ENCODE measurements at places on chromosomes 2 and 18. TPM values are rescaled to one million over a fixed set of nuclear protein-coding genes. Genes with fewer than 3 reads are reported as not detected.

POU3F3 gene
- polyA plus RNA-seq = 0.04 TPM

PGAP1 gene
- polyA plus RNA-seq = 17.8 TPM

- H3K36me3 ChIP-seq = no peaks in the 10 kb centered on the region
- H3K27me3 ChIP-seq = no peaks in the 10 kb centered on the region
- H3K4me3 ChIP-seq = no peak overlapping the region
- DNase-seq = no peak
- H3K27ac ChIP-seq = no peak overlapping the region
- no peaks in the 10 kb centered on the region for H3K4me1 ChIP-seq
Measured at GRCh38 chr2:37820471-37820986, 104.6 kb upstream of the RMDN2 start.

DNA sequence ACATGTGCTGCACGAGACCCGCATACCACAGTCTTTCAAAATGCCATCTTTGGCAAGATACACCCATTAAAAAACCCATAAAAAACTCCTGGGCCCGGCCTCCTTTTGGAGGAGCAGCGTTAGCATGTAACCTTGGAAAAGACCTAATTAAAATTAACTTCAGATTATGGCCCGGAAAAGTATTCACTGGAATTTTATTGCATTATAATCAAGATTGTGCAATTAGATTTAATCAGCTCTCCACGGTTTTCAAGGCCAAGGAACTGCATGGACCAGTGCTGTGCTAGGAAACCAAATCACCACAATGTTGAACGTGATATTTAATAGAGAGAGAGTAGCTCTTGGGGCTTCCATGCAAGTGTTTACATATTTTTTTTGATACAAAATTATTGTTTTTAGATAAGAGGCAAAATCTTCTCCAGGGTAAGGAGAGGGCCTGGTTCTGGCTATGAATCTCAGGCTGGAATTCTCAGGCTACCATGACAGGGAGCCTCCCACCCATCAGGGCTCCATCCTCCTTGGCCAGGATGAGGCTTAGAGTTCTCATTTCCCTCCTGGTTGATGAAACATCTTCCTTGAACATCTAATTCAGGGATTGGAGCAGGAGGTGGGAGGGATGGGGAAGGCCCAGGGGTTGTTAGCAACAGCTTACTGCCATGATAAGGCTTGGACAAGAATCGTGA is 82.0 kb upstream of the TTC39C start:
- peaks cover 4% of the 10 kb centered on the region for H3K4me1 ChIP-seq
- H3K36me3 ChIP-seq = peaks cover 17% of the 10 kb centered on the region
- H3K4me3 ChIP-seq = no peak overlapping the region
- H3K27ac ChIP-seq = no peak overlapping the region

GRCh38 chr18:1480309-1480708 is 575.6 kb downstream of the ADCYAP1 start:
- DNase-seq = no peak
- H3K4me1 ChIP-seq = no peaks in the 10 kb centered on the region
- H3K27me3 ChIP-seq = no peaks in the 10 kb centered on the region
- H3K36me3 ChIP-seq = no peaks in the 10 kb centered on the region
- no peak overlapping the region for H3K27ac ChIP-seq
- H3K4me3 ChIP-seq = no peak overlapping the region

BOLL gene
- not detected for polyA plus RNA-seq

SCN3A gene
- not detected for polyA plus RNA-seq

RNPEPL1 gene
- 149 TPM for polyA plus RNA-seq

- no peaks in the 10 kb centered on the region for H3K27me3 ChIP-seq
- no peak for DNase-seq
Measured at GRCh38 chr2:227257820-227258219, 67.2 kb upstream of the MFF start.

POLR1B gene
- 21.8 TPM for polyA plus RNA-seq

- DNase-seq = no peak
- H3K27ac ChIP-seq = no peak overlapping the region
- no peak overlapping the region for H3K4me3 ChIP-seq
- peaks cover 8% of the 10 kb centered on the region for H3K4me1 ChIP-seq
- H3K36me3 ChIP-seq = no peaks in the 10 kb centered on the region
Measured at GRCh38 chr2:169735623-169736022, 2.0 kb downstream of the KLHL23 start.

ARHGEF4 gene
- polyA plus RNA-seq = not detected

DNA sequence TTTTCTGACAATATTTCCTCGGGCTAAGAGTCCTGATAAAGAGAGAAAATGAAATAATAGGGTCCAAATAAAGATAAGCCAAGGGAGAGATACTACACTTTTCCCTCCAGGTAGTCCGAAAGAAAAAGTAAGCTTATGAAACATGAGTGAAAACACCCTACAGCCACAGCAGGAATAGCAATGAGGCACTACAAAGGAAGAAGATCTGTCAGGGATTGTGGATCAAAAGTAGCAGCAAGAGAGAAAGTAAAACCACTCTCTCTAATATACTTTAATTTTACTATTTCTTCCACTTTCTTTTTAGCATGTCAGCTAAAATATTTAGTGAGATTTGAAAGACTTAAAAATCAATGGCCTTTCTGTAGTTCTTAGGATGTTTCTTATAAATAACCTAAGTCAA is 1601.8 kb downstream of the LRP1B start:
- H3K27me3 ChIP-seq = no peaks in the 10 kb centered on the region
- DNase-seq = no peak
- H3K4me3 ChIP-seq = no peak overlapping the region
- no peaks in the 10 kb centered on the region for H3K36me3 ChIP-seq
- H3K27ac ChIP-seq = no peak overlapping the region

GRCh38 chr2:181178130-181178529 is 197.7 kb downstream of the UBE2E3 start:
- no peak overlapping the region for H3K27ac ChIP-seq
- H3K4me3 ChIP-seq = no peak overlapping the region
- no peaks in the 10 kb centered on the region for H3K27me3 ChIP-seq
- DNase-seq = no peak
- no peaks in the 10 kb centered on the region for H3K36me3 ChIP-seq

VIL1 gene
- 345 TPM for polyA plus RNA-seq

DNA sequence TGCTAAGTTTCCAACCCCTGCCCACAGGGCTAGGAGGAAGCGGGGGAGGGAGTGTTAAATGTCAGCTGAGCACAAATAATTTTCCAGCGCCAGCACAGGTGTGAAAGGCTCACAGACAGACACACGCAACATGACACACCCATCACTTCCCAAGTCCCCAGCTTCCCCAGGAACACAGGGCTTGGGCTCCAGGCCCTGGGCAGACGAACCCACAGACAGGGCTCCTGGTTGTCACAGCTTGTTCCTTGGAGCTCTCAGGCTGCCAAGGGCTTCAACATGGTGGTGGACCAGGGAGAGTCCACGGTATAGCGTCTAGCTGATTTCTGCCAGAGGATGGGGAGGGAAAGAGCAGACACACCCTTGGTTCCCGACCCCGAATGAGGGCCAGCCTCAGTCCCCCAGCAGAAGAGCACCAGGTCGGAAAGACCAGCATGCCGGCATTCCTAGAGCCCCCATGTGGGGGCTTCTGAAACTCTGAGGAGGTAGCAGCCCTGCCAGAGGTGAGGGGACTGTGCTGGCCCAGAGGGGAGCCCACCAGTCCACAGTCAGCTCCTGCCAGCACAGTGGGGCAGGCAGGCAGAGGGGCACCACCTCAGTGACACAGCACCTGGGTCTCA is 1.9 kb downstream of the DUSP2 start:
- no peak overlapping the region for H3K27ac ChIP-seq
- no peak overlapping the region for H3K4me3 ChIP-seq
- DNase-seq = no peak
- H3K4me1 ChIP-seq = peaks cover 32% of the 10 kb centered on the region

DNA sequence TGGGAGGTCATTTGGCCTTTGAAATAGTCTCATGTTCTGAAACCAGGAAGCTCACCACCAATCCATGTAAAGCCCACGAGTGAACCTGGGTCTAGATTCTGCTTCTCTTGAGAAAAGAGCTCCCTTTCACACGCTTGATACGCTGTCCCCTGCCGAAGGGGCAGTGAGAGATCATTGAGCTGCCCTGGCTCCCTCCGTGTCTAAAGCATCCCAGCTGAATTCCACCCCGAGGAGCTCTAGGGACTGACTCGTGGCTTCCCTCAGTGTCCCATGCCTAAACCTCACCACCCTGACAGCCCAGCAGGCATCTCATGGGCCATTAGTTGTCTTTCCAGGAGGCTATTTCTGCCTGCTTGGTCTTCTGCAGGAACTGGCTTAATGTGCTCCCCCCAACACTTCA is 68.6 kb downstream of the COL6A3 start:
- DNase-seq = no peak
- H3K27ac ChIP-seq = no peak overlapping the region
- H3K36me3 ChIP-seq = no peaks in the 10 kb centered on the region
- no peaks in the 10 kb centered on the region for H3K4me1 ChIP-seq

DNA sequence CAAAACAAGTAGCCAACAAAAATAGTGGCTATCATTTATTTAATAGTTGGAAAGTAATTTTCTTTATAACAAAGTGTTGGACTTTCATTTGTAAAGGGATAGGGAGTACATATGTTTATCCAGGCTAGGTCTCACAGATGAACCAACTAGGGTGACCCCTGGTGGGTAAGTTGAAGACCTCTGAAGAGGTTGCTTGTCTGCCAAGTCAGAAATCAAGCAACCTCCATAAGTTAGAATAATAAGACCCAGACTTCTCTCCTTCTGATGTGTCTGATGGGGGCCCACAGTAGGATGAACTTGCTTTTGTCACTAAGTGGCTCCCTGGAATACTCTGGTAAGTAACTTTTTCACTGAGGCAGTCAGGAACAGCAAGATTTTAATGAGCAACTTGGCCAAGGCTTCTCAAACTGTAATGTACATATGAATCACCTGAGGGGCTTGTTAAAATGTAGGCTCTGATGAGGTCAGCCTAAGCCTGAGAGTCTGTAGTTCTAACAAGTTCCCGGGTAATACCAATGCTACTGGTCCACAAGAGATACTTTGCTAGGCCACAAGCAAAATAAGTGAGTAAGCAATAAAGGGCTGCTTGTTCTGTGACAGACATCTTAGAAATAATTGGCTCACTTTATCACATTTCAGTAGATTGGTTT is 319.6 kb downstream of the PIK3C3 start:
- H3K36me3 ChIP-seq = no peaks in the 10 kb centered on the region
- no peaks in the 10 kb centered on the region for H3K27me3 ChIP-seq
- H3K4me3 ChIP-seq = no peak overlapping the region
- peaks cover 6% of the 10 kb centered on the region for H3K4me1 ChIP-seq

XDH gene
- polyA plus RNA-seq = 115 TPM

DPYSL5 gene
- 0.50 TPM for polyA plus RNA-seq

ICOS gene
- polyA plus RNA-seq = not detected

USP34 gene
- 40.5 TPM for polyA plus RNA-seq

FOXD4L1 gene
- polyA plus RNA-seq = not detected

TNFRSF11A gene
- 23.5 TPM for polyA plus RNA-seq

ELP2 gene
- 30.8 TPM for polyA plus RNA-seq

FOXI3 gene
- not detected for polyA plus RNA-seq

TSPYL6 gene
- polyA plus RNA-seq = not detected

SERPINB10 gene
- 0.07 TPM for polyA plus RNA-seq

GRCh38 chr2:98455494-98455976 is 10.9 kb downstream of the INPP4A start:
- DNase-seq = peak; percentile 17
- H3K4me3 ChIP-seq = no peak overlapping the region
- H3K36me3 ChIP-seq = no peaks in the 10 kb centered on the region
- H3K4me1 ChIP-seq = peaks cover 15% of the 10 kb centered on the region
- no peaks in the 10 kb centered on the region for H3K27me3 ChIP-seq

DNA sequence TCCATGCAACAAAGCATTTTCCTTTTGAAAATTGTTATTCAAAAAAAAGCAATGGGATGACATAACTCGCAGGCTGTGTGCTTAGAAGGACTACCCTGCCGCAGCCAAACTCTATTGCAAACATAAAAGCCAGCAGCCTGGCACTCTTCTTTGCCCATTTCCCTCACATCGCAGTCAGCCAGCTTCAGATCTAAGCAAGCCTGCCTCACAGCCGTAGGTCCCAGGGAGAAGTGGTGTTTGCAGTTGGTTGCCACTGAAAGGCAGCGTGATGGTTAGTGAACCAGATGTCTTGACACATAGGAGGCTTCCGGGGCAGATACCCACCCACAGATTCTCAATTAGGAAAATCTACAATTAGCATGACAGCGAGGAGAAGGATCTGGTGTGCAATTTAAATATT is 655.2 kb downstream of the RNF144A start:
- no peak overlapping the region for H3K27ac ChIP-seq
- H3K27me3 ChIP-seq = no peaks in the 10 kb centered on the region
- no peak overlapping the region for H3K4me3 ChIP-seq
- H3K4me1 ChIP-seq = no peaks in the 10 kb centered on the region
- no peak for DNase-seq

GTF2A1L gene
- polyA plus RNA-seq = 0.04 TPM

GRCh38 chr2:163878718-163879117 is 142.9 kb upstream of the FIGN start:
- no peak overlapping the region for H3K4me3 ChIP-seq
- no peak overlapping the region for H3K27ac ChIP-seq
- no peaks in the 10 kb centered on the region for H3K36me3 ChIP-seq
- H3K4me1 ChIP-seq = no peaks in the 10 kb centered on the region

DNA sequence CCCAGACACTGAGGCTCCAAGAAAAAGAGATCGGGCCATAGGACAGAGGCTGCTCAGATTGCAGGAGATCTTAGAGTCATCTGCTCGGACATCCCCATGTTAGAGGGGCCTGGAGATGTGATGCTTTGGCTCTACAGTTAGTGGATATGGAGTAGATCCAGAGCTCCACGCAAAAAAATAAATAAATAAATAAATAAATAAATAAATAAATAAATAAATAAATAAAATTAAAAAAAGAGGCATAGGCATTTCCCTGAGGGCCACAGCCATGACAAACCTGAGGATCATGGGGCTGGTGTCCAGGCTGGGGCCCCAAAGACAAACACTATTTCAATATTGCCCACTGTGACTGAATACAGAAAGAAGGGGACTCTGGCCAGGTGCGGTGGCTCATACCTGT is 85.5 kb downstream of the PLB1 start:
- DNase-seq = no peak
- no peaks in the 10 kb centered on the region for H3K27me3 ChIP-seq
- H3K27ac ChIP-seq = no peak overlapping the region
- H3K4me3 ChIP-seq = no peak overlapping the region
- no peaks in the 10 kb centered on the region for H3K36me3 ChIP-seq

GRCh38 chr2:238986491-238987351 is 138.8 kb downstream of the TWIST2 start:
- H3K36me3 ChIP-seq = no peaks in the 10 kb centered on the region
- H3K27ac ChIP-seq = no peak overlapping the region
- no peak overlapping the region for H3K4me3 ChIP-seq
- DNase-seq = no peak

CNDP1 gene
- polyA plus RNA-seq = 6.2 TPM

CRYGC gene
- not detected for polyA plus RNA-seq

LIMS3 gene
- 2.6 TPM for polyA plus RNA-seq

GRCh38 chr18:55351980-55352714 is 235.8 kb downstream of the TCF4 start:
- no peak overlapping the region for H3K27ac ChIP-seq
- H3K4me1 ChIP-seq = no peaks in the 10 kb centered on the region
- H3K36me3 ChIP-seq = no peaks in the 10 kb centered on the region
- H3K4me3 ChIP-seq = no peak overlapping the region
- no peaks in the 10 kb centered on the region for H3K27me3 ChIP-seq
